Keratinocyte (primary cell): ENCODE measurements at places on chromosomes 5 and 9.

DNA sequence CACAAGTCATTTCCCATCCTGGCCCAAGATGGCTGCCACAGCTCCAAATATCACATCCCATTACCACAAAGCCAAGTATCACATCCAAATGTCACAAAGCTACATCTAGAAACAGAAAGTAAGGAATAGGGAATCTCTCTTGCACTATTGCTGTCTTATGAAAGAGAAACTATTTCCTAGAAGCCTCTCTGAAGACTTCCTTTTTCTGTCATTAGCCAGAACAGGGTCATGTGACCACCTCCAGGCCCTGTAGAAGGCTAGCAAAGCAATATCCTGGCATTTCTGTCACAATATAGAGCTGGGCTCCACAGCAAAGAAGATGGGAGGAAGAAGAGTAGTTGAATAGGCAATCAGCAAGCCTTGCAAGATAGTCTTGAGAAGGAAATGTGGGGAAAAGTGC is 99.2 kb downstream of the SH3TC2 start:
- no peak for DNase-seq

DNA sequence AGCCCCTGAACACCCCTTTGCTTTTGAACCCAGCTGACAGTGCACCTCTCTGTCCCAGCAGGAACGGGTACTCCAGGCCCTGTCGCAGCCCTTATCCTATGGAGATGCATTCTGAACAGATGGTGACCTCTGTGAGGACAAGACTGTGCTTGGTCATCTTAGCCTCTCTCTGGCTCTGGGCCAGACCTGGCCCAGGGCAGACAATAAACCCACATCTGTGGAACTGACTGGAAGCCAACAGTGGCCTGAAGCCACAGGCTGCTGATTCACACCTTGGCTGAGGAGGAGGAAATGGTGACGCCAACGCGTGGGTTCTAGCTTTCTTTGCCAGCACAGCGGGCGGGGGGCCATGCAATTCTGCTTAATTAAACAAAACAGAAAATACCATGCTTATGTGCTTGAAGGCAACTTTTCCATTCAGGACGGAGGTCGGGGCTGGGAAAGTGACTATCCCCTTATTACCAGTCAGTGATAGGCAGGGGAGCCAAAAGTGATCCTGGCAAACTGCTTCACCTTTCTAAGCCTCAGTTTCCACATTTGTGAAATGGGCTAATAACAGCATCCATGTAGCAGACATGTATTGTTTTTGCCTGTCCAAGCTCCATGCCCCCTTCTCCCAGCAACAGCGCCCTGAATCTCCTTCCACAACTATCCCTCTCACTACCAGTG is 10.8 kb downstream of the SH3PXD2B start:
- no peak for DNase-seq

- no peak for DNase-seq
Observed at GRCh38 chr5:140166911-140167310, 8.1 kb upstream of the CYSTM1 start.

DNA sequence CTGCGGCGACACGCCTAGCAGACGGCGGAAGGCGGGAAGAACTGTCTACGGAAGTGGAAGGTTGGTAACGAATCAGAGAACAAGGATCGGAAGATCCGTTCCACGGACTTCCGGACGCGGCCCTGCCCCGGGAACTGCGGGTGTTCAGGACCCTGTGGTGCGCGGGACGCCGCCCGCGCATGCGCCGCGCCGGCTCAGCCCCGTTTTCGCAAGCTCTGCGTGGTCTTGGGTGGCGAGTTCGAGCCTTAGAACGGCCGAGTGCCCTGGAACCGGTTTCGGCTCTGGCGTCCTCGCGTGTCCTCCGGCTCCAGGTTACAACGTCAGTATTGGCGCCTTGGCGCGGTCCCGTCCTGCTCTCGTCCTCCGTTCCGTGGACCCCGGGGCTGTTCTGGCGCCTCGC is 515 bp upstream of the RNU6ATAC start:
- no peak for DNase-seq

GRCh38 chr5:142176255-142176654 is 67.7 kb downstream of the NDFIP1 start:
- no peak for DNase-seq

GRCh38 chr5:175597718-175598117 is 60.2 kb upstream of the HRH2 start:
- DNase-seq = no peak

DNA sequence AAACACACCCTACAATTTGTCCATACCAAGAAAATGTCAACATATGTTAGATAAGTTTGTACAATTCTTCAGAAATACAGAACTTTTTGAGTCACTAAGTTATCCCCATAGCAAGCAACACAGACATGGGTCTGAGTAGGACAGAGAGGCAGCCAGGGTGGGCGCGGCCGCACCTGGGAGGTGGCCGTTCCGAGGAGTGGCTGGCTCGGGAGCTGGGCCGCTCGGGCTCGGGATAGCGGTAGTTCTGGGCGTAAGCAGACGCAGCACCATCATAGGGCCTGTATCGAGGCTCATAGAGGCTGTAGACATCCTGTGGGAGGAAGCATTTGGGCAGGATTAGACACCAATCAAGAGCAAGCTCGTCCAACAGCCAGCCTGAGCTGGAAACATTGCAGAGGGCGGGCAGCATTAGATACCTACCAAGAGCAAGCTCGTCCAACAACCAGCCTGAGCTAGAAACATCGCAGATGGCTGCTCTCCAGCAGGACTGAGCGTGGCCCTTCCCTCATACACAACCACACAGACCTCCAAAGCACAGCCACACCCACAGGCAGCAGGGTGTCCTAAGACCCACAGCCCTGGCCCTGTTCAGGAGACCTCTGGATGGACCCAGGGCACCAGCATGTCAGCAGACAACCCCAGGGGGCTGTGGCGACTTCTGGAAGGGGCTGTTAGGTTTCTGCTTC is 10.9 kb downstream of the SEC16A start:
- DNase-seq = no peak

DNA sequence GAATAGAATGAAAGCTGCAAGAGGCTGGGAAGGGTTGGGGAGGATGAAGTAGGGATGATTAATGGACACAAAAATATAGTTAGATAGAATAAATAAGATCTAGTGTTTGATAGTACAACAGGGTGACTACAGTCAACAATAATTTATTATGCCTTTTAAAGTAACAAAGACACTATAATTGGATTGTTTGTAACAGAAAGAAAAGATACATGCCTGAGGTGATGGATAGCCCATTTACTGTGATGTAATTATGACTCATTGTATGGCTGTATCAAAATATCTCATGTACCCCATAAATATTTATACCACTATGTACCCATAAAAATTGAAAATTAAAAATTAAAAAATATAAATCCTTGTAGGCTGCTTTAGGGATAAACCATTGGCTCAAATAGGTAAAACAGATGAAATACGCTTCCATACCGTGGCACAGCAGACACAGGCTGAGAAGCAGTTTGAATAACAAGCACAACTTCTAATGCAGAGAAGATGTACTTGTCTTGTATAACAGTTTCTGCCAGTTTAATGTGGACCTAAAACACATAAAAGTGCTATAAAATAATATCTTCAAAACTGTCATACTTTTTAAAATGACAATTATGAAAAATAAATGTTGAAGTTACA is 34.9 kb downstream of the APBA1 start:
- DNase-seq = peak; percentile 21

DNA sequence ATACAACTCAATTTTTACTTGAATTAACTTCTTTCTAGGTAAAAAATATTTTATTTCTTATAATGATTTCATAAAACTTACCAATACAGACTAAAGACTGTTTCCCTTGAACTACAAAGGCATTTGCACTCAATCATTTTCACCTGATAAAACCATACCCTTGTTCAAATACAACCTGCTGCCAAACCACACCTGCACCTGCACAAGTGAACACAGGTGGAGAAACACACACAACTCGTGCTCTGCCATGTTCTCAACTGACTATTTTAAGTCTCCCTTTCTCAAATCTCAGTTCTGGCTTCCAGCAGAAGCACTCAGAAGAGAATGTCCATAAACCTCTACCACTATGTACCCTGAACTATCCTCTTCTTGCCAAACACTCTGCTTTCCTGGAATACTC is 1892.1 kb downstream of the MAT2B start:
- DNase-seq = no peak

DNA sequence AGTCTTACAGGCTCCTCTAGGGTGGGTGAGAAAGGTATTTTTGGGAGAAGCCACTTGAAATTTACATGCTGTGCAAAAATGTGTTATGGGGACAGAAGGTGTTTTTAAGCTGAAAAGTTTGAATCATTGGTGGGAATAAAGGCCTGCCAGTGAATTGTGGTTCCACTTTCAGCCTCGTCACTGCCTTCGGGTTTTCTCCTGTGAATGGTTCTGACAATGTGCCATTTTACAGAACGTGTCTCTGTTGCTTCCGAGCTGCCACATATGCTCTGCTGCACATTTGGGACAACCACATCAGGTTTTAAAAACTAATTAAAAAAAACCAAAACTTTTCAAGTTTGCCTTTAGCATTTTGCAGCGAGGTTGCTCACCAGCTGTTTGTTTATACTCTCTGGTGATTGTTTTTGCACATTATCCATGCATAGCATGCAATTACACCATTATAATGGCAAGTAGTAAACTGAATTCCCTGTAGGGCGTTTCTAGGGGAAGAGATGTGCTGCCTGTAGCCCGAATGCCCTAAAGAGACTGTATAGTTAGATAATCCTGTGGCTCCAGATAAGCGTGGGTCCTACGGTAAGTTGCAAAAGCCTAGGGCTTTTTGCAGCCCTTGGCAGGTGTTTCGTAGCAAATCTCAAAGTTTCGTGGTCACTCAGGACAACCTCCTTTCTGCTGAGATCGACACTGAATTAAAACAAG is 40.1 kb upstream of the SUB1 start:
- DNase-seq = no peak

- DNase-seq = no peak
Observed at GRCh38 chr5:109718632-109719031, 28.9 kb downstream of the MAN2A1 start.

GRCh38 chr9:109640580-109641371 is 139.2 kb upstream of the PALM2AKAP2 start:
- DNase-seq = no peak

DNA sequence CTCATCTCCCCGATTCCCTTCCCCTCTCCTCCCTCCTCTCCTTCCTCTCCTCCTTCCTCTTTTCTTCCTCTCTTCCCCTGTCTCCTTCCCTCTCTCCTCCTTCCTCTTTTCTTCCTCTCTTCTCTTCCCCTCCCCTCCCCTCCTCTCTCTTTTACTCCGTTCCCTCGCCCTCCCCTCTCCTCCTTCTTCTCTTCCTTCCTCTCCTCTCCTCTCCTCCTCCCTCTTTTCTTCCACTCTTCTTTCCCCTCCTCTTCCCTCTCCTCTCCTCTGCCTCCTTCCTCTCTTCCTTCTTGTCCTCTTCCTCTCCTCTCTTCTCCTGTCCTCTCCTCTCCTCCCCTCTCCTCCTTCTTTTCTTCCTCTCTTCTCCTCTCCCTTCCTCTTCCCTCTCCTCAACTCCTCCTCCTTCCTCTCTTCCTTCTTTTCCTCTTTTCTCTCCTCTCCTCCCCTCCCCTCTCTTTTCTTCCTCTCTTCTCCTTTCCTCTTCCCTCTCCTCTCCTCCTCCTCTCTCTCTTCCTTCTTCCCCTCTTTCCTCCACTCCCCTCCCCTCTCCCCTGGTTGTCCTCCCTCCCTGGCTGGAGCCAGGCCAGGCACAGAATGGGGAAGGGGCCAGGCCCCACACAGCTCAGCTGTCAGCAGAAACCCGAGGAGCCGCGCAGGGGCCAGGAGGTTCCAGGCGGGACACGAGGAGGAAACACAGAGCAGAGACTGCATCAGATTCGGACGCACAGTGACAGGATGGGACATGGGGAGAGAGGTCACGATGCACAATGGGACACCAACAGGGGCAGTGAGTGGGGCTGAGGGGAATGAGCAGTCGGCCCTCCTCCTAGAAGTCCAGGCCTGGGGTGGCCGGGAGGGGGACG is 48.0 kb downstream of the CAMK2A start:
- DNase-seq = no peak

DNA sequence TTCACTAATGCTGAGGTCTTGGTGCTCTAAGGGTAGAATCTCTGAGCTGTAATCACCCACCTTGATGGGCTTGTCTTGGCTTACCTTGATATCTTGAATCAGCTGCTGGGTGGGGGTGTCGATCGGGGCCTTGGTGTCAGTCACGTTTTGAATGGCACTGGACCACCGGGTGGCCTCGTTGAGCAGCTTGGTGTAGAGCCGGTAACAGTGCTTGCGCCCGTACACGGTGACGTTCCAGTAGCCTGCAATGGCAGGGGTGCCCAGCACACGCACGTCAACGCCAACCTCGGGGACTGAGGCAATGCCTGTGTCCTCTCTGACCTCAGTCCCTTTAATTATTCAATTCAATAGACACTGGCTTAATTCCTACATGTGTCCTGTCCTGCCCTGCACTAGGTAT is 63.1 kb upstream of the RETREG1 start:
- no peak for DNase-seq

DNA sequence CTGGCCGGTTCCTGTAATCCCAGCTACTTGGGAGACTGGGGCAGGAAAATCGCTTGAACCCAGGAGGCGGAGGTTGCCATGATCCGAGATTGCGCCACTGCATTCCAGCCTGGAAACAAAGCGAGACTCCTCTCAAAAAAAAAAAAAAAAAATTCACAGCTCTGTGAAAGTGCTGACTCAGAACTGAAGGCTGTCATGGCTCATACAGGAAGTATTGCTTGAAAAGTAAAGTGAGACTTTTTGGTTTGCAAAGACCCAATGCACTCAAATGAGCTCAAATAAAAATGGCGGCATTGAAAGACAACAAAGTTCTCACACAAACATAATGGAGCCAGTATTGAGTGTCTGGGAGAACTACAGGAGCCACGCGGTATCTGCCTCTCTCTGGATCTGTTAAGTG is 202.1 kb downstream of the FBXL7 start:
- DNase-seq = no peak

DNA sequence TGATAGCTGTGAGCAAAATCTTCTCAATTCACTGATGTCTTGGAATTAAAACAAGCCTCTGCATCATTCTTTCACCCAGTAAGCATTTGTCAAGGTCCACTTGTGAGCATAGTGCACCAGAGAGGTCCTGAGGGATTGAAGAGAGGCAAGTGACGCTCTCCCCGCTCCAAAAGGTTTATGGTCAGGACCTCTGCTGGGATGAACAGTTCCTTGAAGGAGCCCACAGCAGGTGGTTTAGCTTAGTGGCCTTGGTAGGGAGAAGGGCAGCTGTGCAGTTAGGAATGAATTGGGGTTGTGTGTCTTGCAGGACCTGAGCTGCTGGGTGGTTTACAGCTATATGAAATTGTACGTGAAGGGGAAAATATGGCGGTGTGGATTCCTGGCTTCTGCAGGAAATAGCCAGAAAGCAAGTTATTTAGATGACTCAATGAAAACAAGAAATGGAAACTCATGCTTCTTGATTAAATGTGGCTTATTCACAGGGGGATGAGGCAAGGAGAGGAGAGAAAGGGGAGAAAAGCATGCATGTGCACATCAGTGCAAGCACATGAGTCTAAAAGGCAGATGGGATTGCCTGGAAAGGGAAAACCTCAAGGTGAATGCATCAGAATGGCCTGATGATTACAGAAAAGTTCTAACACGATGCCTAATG is 42.0 kb downstream of the SUB1 start:
- DNase-seq = no peak
